ENCODE measurements at places on chromosomes 11 and 22.
A peak's percentile ranks its signal among the peaks of the same experiment; 100 is the strongest.

DNA sequence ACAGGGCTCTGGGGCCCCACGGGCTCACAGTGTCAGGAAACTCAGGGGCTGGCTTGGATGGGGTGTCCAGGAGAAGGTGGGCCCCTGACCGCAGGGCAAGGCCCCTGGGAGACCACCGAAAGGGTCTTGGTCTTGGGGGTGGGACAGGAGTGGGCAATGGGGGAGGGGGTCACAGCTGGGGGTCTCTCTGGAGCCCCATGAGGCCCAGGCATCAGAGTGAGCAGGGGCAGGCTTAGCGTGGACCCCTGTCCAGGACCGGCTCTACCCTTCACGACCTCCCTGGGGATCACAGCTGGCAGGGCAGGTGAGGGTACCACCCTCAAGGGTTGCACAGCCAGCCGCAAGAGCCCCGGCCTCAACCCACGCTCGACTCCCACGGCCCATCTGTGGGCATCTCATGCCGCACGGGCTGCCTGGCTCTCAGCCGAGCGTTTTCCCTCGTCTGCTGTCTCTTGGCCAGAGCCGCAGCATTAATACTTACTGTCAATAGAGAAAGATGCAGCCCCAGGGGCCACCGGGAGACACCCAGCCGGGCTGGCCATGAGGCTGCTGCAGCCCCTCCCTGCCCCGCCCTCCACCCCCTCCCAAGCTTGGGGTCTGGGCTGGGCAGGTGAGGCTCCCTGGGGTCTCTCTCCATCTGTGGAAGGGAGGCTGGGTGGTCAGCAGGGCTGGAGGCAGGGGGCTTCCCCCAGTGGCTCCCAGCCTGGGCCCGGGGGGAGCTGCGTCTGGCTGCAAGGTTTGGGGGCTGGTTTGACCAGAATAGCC lies 662 bp downstream of the MUC5B start:
- no peak for DNase-seq

DNA sequence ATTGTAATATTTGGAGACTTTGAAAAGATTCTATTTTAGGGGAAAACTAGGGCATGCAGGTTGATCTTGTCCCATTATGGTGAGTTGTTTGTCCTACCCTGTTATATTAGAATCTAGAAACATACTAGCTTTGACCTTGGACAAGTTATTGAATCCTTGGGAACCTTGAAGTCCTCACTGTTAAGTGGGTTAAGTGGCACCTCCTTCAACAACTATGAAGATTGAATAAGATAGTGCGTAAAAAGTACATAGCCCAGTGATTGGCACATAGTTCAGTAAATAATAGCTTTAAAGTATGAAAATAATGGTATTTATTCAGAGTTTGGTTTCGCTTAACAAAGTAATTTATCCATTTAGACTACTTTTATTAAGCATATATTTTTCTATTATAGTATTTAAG lies 51.6 kb downstream of the MTMR3 start:
- no peak for DNase-seq

GRCh38 chr11:116180806-116181600 lies 591.8 kb downstream of the BUD13 start:
- DNase-seq: peak; percentile 22

GRCh38 chr11:96180341-96180740 lies 162.7 kb downstream of the MAML2 start:
- DNase-seq: no peak

DNA sequence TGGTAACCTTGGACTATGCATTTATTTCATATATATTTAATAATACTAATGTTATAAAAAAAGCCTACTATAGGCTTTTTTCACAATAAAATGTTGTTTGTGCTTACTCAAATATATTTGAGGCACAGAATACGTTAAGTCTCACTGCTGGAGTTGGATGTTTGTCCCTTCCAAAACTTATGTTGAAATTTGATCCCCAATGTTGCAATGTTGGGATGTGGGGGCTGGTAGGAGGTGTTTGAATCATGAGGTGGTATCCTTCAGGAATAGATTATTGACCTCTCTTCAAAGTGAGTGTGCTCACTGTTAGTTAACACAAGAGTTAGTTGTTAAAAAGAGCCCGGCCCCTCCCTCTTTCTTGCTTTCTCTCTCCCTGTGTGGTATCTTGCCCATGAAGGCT lies 1295.9 kb downstream of the JRKL start:
- no peak for DNase-seq

DNA sequence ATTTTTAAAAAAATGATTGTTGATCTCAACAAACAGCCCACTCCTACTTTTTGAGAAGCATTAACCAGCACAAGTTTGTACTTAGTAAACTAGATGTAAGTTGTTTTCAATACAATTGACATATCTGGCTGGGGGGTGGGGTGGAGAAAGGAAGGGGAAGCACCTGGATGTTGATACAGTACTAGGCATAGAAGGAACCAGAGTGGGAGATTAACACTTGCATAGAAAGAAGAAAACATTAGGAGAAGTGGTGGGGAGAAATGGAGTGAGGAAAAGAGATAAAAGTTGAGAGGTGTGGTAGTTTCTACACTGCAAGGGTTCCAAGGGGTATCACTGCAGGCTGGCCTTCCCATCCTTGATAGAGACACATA lies 10.6 kb upstream of the GAB2 start:
- DNase-seq: no peak

GRCh38 chr11:82895437-82896091 lies 4.7 kb downstream of the PRCP start:
- DNase-seq: no peak

GRCh38 chr11:7499081-7499480 lies 13.8 kb downstream of the OLFML1 start:
- no peak for DNase-seq

- no peak for DNase-seq
Measured at GRCh38 chr11:33321422-33321821, 64.2 kb downstream of the HIPK3 start.

GRCh38 chr11:102831489-102832440 lies 11.6 kb downstream of the MMP3 start:
- no peak for DNase-seq

DNA sequence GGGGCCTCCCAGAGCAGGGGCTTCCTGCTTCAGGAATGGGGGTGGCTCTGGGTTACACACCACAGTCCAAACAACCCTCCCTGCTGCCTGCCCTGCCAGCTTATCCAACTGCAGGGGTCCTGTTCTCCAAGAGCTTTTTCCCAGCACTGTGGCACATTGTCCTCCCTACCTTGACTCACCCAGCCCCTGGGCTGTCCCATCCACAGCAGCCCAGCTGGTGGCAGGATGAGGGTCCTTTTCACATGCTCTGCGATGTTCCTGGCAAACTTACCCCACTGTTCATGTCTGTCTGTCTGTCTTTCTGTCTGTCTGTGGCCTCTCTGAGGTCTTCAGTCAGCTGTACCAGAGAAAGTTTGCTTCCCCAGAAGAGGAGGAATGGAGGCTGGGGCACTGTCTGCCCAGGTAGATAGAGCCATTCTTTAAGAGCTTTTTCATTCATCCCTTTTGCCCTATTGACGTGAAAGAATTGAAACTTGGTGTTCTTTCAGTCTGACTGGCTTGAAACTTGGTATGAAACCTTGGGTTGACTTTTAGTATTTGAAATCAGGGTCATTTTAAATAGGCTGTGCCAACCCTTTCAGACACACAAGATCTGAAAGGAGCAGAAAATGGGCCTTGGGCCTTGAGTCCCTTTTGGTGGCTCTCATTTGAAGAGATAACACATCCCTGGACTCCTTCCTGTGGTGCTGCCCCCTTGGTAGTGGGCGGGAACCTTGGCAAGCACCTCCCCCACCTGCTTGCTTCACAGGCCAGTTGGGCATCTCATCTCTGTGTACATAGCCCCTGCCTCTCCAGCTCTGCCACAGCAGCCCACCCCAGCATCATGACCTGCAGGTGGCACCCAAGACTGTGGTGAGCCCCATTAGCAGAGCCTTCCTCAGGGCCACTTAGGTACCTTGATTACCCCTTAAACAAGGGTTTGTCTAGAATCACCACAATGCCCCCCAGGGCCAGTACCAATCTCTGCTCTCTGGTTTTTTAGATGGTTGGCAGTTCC lies 74.6 kb upstream of the SUSD2 start:
- DNase-seq: no peak

DNA sequence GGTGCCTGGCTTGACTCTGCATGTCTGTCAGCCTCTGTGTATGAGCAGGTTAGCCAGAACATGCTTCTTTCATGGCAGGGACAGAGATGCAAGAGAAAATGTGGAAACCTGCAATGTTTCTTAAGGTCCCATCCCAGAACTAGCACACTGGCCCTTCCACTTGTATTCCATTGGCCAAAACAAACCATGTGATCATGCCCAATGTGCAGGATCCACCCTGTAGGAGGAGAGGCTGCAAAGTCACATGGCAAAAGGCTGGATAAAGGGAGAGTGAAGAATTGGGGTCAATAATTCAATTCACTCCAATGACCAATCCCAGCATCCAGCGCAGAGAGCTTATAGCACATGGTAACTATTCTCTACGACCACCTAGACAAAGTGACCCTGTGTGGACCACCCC lies 405.5 kb downstream of the MIAT start:
- no peak for DNase-seq

DNA sequence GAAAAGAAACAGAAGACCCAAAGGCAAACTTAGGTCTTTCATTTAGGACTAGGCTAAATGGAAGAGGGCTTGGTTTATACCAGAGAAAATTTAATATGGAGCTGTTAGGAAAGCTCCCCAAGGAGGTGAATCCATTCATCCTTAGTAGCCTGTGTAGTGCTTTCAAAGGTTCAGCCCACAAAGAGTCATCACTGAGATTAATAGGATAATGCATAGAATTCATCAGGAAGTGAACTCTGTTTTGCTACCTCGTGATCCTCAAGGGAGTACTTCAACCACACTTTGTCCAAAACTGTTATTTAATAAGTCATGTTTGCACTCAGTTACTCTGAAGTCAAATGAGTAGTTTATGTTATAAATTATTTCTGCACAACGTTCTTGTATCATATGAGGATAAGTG lies 43.3 kb upstream of the MMP7 start:
- DNase-seq: no peak

Data from occipital lobe (tissue), 3 donors.